ENCODE measurements at places on chromosomes 2 and 18.
A peak's percentile ranks its signal among the peaks of the same experiment; 100 is the strongest.

- DNase-seq = peak; percentile 31
Observed at GRCh38 chr2:190267302-190267701, 52.3 kb downstream of the HIBCH start.

- DNase-seq = no peak
Observed at GRCh38 chr18:55189972-55190371, 230.7 kb upstream of the CCDC68 start.

- DNase-seq = no peak
Observed at GRCh38 chr18:24083550-24083949, 55.3 kb upstream of the CABYR start.

DNA sequence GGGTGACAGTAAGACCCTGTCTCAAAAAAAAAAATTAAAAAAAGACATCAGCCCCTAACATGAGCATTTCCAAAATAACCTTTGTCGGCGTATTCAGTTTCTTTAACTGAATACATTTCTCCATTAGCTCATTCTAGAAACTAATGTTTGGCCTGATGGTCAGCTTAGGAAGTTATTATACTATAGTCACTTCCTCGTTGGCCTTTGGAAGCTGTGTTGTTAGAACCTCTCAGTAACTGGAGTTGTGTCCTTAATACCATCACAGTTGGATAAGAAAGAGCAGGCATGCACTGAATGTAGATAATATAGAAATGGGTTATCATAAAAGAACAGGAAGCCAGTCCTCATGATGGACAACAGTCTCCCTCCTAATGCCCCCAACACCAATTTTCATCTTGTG is 112.8 kb downstream of the ANTXR1 start:
- no peak for DNase-seq

GRCh38 chr2:12809526-12809925 is 92.8 kb downstream of the TRIB2 start:
- DNase-seq = no peak

DNA sequence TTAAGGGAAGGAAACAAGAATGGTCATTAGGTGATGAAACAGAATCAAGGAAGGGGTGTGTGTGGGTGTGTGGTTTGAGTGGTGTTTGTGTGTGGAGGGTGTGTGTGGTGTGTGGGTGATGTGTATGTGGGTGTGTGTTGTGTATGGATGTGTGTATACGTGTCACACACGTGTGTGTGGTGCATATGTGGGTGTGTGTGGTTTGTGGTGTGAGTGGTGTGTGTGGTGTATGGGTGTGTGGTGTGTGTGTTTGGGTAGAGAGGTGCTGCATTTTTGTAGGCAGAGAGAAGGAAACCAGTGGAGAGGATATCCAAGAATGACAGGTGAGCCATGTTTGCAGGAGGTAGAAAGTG is 1.1 kb upstream of the CEP192 start:
- no peak for DNase-seq

DNA sequence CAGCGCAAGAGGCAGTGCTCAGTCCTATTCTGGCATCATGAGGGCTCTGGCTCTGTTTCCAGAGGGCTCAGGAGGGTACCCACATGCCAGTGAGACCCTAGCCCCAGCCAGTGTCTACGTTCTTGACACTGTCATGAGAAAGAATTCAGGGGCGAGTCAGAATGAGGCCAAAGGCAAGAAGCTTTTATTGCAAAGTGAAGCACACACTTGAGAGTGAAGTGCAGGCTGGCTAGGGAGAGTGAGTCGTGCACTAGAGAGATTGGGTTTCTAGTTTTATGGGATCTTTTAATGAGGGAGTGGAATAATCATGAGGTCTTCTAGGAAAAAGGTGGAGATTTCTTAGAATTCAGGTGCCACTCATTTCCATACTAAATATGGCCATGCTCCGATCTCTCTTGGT is 164.1 kb downstream of the DCDC2C start:
- no peak for DNase-seq

DNA sequence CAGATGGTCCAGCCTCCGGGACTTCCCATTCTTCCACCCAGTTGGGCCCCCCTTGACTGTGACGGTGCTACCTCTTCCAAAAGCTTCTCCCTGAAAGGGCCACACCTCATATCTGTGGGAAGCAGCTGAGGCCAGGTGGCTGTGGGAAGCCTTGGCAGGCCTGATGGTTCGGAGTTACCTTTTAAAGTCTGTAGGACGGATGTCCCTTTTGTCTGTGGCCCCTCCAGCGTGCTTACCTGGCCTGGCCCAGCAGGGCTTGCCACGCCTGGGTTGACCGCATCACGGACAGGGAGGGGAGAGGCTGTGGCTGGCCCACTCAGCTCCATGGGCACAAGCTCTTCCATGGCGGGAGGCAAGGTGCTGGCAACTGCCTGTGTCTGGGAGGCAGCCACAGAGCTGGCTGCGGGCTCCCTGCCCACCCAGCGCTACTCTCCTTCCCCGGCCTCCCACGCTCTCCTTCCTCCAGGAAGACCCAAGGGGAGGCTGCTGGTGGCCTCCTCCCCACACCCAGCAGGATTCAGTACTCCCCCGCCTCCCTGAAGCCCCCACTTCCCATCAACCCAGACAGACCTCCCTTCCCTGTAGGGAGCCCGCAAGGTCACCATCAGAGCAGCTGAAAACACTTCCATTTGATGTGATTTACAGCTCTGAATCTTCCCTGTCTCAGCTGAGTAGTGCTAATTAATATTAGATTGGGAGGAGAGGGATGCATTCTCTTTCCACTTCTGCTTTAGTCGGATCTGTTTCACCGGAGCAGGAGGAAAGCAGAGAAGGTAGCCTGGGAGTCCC is 52.8 kb downstream of the EDAR start:
- DNase-seq = no peak

GRCh38 chr2:169776252-169776761 is 22.4 kb upstream of the SSB start:
- peak; percentile 79 for DNase-seq

- no peak for DNase-seq
Observed at GRCh38 chr18:10299643-10300042, 154.8 kb upstream of the APCDD1 start.

DNA sequence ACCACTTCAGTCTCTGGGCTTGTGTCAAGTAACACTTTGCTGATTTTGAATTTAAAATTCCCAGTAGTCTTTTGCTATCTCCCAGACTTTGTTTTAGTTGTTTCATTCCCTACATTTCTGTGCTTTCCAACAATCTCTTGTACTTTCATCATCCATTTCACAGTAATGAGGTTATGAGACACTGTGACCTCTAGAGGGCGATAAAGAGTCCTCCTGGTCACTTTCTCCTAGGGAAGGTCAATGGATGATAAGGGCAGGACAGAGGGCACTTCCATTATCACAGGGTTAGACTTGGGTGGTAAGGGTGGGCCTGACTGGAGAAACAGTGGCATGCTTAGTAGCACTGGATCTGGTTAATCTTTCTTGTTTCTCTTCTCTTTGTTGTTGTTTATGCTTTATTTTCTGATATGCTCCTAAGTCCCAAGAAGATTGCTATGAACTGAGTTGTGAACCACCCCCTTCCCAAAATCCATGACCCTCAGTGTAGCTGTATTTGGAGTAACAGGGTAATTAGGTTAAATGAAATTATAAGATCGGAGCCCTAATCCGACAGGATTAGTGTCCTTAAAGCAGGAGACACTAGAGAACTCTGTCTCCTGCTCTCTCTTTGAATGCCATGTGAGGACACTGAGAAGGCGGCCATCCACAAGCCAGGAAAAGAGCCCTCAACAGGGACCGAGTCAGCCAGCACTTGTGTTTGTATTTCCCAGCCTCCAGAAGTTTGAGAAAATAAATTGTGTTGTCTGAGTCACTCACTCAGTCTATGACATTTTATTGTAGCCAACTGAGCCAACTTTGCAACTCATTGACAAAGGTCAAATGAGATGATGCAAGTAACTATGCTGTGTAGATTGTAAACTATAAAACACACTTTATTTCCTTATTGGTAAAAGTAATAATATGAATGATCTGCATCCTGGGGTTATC is 779.2 kb downstream of the CNTNAP5 start:
- no peak for DNase-seq

- DNase-seq = no peak
Observed at GRCh38 chr18:47143899-47144485, 6.3 kb downstream of the HDHD2 start.

- no peak for DNase-seq
Observed at GRCh38 chr2:48006094-48006493, 99.8 kb upstream of the FBXO11 start.

- no peak for DNase-seq
Observed at GRCh38 chr2:46248171-46248570, 49.0 kb upstream of the EPAS1 start.

DNA sequence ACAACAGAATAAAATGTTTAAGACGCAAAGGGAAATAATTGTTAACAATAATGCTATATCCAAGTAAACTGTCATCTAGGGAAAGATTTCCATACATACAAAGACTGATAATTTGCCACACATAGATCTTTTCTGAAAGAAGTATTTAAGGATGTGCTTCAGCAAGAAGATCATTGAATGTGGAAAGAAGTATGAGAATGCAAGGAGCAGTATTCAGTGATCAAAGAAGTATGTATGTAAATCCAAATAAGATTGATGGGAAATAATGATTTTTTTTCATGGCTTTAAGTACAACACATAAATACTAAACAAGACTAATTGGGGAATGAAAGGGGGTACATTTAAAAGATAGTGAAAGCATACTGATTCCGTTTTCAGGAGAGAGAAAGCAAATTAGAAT is 410.4 kb upstream of the HS6ST1 start:
- no peak for DNase-seq

- no peak for DNase-seq
Observed at GRCh38 chr2:18262601-18263000, 297.9 kb downstream of the RDH14 start.

DNA sequence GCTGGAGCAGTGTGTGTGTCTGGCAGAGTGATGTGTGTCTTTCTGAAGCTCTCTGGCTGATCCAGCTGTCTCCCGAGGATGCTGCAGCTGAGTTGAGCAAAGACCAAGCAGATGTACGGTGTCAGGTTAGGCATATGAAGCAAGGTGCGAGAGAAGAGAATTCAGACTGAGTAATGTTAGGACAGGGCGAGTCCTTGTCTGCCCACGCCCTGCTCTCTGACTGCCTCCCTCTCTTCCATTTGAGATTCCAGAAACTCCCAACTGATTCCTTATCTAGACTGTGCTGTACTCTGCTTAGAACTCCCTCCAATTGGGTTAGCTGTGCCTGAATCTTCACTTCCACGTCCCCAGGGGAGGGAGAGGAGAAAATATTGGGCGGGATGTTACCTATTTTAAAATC is 25.7 kb upstream of the LPIN1 start:
- DNase-seq = no peak

DNA sequence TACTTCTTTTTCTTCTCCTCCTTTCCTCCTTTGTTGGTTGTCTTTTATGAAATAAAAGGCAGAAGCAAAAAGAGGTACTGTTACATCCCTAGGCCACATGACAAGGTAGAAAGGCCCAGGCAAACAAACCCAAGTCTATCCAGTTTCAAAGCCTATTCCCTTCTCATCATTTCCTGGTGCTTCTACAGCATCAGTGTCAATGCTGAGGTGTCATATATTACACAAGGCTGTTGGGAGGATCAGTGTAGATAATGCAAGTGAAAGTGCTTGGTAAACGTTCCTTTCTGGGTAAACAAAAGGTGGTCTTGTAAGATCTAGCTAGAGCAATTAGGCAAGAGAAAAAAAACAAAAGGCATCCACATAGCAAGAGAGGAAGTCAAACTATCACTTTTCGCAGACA is 64.9 kb downstream of the EVA1A start:
- no peak for DNase-seq

Measured in kidney epithelial cell (primary cell).